Breast epithelium (tissue), 4 donors: ENCODE measurements at places on chromosomes 16 and 17.

- no peak for DNase-seq
- no peaks in the 10 kb centered on the region for H3K27me3 ChIP-seq
- no peak overlapping the region for H3K4me3 ChIP-seq
- H3K27ac ChIP-seq: no peak overlapping the region
Observed at GRCh38 chr17:55479903-55480302, 31.3 kb downstream of the SMIM36 start.

DNA sequence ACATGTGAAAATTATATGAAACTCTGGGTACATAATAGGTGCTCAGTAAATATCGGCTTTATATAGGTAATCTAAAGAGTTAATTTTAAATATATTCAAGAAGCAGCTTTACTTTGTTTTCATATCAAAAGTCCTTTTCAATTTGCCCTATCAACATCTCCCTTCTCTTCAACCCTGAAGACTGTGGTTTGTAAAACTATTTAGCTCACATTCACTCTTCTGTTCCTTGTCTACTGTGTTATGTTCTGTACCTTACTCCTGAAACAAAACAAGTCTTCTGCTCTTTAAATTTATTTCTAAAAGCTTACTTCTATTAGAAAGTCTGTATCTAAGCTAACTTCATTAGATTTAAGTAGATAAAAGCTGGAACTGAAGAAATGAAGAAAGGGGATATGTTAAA, 301.7 kb upstream of the PMFBP1 start:
- H3K27me3 ChIP-seq: no peaks in the 10 kb centered on the region
- no peak for DNase-seq
- no peak overlapping the region for H3K4me3 ChIP-seq
- H3K36me3 ChIP-seq: no peaks in the 10 kb centered on the region
- H3K4me1 ChIP-seq: no peaks in the 10 kb centered on the region

- no peak for DNase-seq
- H3K36me3 ChIP-seq: no peaks in the 10 kb centered on the region
- H3K27ac ChIP-seq: peak overlapping the region; percentile 45
- no peaks in the 10 kb centered on the region for H3K4me1 ChIP-seq
- no peaks in the 10 kb centered on the region for H3K27me3 ChIP-seq
Observed at GRCh38 chr17:13541032-13541480, 60.7 kb downstream of the HS3ST3A1 start.

GRCh38 chr17:9002606-9003354, 18.5 kb upstream of the NTN1 start:
- no peaks in the 10 kb centered on the region for H3K27me3 ChIP-seq
- H3K36me3 ChIP-seq: no peaks in the 10 kb centered on the region
- DNase-seq: no peak
- peak overlapping the region; percentile 72 for H3K4me3 ChIP-seq
- peaks cover 11% of the 10 kb centered on the region for H3K4me1 ChIP-seq
- H3K27ac ChIP-seq: no peak overlapping the region

GRCh38 chr16:88072571-88073001, 121.4 kb downstream of the BANP start:
- no peak overlapping the region for H3K4me3 ChIP-seq

GRCh38 chr17:58344791-58345157, 7.2 kb downstream of the SUPT4H1 start:
- no peaks in the 10 kb centered on the region for H3K4me1 ChIP-seq
- H3K27me3 ChIP-seq: no peaks in the 10 kb centered on the region
- no peak overlapping the region for H3K27ac ChIP-seq
- peaks cover 4% of the 10 kb centered on the region for H3K36me3 ChIP-seq
- H3K4me3 ChIP-seq: no peak overlapping the region

GRCh38 chr16:10501016-10501607, 79.3 kb downstream of the EMP2 start:
- H3K4me3 ChIP-seq: no peak overlapping the region
- H3K27me3 ChIP-seq: no peaks in the 10 kb centered on the region
- H3K27ac ChIP-seq: no peak overlapping the region
- no peaks in the 10 kb centered on the region for H3K36me3 ChIP-seq

DNA sequence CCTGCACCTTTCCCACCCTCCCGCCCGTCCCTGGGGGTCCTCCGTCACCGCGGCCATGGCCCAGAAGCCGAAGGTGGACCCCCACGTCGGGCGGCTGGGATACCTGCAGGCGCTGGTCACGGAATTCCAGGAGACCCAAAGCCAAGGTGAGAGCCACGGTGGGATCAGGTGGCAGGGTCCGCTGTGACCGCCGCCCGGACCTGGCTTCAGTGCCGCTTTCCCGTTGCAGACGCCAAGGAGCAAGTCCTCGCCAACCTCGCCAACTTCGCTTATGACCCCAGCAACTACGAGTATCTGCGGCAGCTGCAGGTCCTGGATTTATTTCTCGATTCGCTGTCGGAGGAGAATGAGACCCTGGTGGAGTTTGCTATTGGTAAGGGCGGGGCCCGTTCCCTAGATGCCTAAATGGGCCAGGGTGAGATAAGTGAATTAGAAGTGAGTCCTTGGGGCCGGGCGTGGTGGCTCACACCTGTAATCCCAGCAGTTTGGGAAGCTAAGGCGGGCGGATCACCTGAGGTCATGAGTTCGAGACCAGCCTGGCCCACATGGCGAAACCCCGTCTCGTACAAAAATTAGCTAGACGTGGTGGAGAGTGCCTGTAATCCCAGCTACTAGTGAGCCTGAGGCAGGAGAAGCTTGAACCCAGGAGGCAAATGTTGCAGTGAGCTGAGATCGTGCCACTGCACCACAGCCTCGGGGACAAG, 617 bp downstream of the ARMC7 start:
- no peaks in the 10 kb centered on the region for H3K4me1 ChIP-seq
- DNase-seq: no peak
- H3K4me3 ChIP-seq: peak overlapping the region; percentile 88
- peak overlapping the region; percentile 54 for H3K27ac ChIP-seq
- H3K36me3 ChIP-seq: no peaks in the 10 kb centered on the region

DNA sequence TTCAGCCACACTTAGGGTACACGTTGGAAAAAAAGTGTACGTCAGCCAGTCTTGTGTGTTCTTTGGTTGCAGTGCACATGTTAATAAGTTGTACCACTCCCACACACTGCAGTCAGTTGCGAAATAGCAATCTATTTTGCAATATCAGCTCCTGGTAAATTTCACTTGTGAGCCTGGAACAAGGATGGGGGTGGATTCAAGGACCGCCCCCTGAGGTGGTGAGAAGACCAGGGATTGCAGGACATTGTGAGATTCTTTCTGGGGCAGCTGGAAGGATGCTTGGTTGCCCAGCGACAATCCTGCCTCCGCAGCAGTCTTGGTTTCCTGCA, 78.6 kb upstream of the ZFHX3 start:
- H3K4me3 ChIP-seq: no peak overlapping the region
- H3K27ac ChIP-seq: peak overlapping the region; percentile 74
- DNase-seq: peak; percentile 39
- H3K4me1 ChIP-seq: no peaks in the 10 kb centered on the region
- no peaks in the 10 kb centered on the region for H3K36me3 ChIP-seq
- no peaks in the 10 kb centered on the region for H3K27me3 ChIP-seq

- no peaks in the 10 kb centered on the region for H3K27me3 ChIP-seq
- no peak overlapping the region for H3K27ac ChIP-seq
- H3K4me1 ChIP-seq: no peaks in the 10 kb centered on the region
- no peak overlapping the region for H3K4me3 ChIP-seq
Observed at GRCh38 chr16:58039829-58040495, 14.4 kb downstream of the MMP15 start.

- H3K4me3 ChIP-seq: peak overlapping the region; percentile 54
- H3K27me3 ChIP-seq: no peaks in the 10 kb centered on the region
- H3K36me3 ChIP-seq: no peaks in the 10 kb centered on the region
- no peak for DNase-seq
- peak overlapping the region; percentile 71 for H3K27ac ChIP-seq
Observed at GRCh38 chr16:83802135-83802534, 5.6 kb upstream of the HSBP1 start.

DNA sequence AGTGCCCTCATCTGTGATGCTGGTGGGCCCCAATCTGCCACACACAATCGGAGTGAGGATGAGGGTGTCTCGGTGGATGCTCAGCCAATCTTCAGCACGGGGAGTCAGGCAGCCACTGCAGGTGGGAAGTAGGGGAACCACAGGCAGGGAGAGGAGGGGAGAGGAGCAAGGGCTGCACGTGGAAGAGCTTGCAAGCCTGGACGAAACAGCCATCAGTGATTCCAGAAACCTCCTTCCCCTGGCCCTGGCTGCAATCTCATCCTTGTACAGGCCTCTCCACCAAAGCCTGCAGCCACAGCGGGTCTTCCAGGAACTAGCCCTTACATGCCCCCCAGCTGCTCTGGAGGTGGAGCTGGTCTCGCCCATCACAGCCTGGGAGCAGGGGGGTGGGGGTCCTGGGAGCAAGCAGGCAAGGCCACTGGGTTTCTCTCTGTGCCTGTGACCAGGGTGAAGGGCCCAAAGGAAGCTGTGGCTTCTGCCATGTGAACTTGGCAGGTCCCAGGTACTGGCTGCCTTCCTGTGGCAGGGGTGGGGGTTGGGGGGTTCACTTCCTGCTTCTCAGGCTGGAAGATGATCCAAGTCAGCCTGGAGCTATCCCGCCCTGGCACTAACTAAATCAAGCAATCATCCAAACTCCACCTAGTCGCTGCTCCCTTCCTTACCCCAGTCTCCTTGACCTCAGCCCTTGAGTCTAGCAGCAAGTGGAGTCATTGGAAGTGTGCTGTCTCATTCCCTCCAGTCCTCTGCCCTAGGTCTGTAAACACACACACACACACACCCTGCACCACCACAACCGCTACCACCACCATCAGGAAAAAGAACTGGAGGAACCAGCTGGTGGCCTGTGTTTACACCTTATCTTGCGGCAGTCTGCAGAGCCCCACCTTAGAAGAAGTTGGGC, 29.4 kb upstream of the MLKL start:
- peak; percentile 77 for DNase-seq
- H3K4me1 ChIP-seq: peaks cover 11% of the 10 kb centered on the region
- H3K4me3 ChIP-seq: no peak overlapping the region
- H3K36me3 ChIP-seq: no peaks in the 10 kb centered on the region

- H3K27me3 ChIP-seq: no peaks in the 10 kb centered on the region
- H3K4me3 ChIP-seq: no peak overlapping the region
- H3K27ac ChIP-seq: no peak overlapping the region
Observed at GRCh38 chr17:16466407-16466806, 25.6 kb downstream of the LRRC75A start.

DNA sequence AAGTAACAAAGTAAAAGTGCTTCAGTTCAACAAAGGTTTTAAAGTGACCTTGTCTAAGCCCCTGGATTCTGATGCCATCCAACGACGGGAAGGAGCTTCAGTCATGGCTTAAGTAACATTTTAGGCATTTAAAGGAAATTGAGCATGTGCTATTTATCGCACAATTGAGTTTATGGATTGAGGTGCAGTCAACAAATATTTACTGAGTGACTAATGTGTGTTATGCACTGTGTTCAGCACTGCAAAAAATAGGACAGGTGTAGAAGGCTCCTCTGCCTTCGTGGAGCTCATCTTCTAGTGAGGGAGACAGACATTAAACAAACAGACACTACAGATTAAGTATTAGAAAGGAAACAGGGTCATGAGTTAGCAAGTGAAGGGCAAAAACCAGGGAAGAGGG, 12.5 kb downstream of the TMIGD1 start:
- no peak overlapping the region for H3K4me3 ChIP-seq
- no peaks in the 10 kb centered on the region for H3K27me3 ChIP-seq
- H3K27ac ChIP-seq: no peak overlapping the region
- DNase-seq: no peak

- no peaks in the 10 kb centered on the region for H3K4me1 ChIP-seq
- DNase-seq: no peak
- H3K27ac ChIP-seq: no peak overlapping the region
- H3K36me3 ChIP-seq: no peaks in the 10 kb centered on the region
- no peak overlapping the region for H3K4me3 ChIP-seq
Observed at GRCh38 chr17:29559640-29560039, 7.2 kb downstream of the ABHD15 start.

DNA sequence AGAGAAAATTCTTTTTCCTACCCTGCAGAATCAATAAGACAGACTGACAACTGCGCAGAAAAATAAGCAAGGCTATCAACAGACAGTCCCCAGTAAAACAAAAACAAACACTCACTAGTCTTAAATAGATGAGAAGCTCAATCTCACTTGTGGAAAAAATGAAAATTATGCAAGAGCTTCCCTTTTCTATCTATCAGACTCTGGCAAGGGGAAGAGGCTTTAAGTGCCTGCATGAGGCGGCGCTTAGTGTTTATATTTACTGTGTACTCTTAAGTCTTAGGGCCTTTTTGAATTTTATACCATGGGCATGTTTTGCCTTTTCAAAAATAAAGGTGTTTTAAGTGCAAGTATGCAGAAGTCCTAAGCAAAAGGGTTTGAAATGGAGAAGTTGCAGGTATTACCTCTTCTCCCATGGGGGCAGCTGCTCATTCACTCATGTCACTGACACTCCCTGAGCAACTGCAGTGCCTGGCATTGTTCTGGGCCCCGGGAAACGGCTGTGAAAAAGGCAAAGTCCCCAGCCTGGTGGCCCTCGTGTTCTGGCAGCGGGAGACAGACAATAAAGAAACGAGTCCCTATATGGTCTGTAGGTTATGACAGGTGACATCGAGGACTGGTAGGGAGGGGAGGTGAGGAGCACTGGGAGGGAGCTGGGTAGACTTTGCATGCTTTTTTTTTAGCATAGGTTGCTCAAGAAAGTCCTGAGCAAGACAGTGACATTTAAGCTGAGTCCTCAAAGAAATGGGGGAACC, 35.2 kb downstream of the HSBP1 start:
- H3K36me3 ChIP-seq: no peaks in the 10 kb centered on the region
- no peaks in the 10 kb centered on the region for H3K27me3 ChIP-seq
- H3K27ac ChIP-seq: no peak overlapping the region
- no peak for DNase-seq
- H3K4me1 ChIP-seq: no peaks in the 10 kb centered on the region

GRCh38 chr16:50967827-50968612, 183.1 kb downstream of the SALL1 start:
- H3K27me3 ChIP-seq: no peaks in the 10 kb centered on the region
- no peak overlapping the region for H3K4me3 ChIP-seq
- DNase-seq: no peak
- H3K4me1 ChIP-seq: no peaks in the 10 kb centered on the region

DNA sequence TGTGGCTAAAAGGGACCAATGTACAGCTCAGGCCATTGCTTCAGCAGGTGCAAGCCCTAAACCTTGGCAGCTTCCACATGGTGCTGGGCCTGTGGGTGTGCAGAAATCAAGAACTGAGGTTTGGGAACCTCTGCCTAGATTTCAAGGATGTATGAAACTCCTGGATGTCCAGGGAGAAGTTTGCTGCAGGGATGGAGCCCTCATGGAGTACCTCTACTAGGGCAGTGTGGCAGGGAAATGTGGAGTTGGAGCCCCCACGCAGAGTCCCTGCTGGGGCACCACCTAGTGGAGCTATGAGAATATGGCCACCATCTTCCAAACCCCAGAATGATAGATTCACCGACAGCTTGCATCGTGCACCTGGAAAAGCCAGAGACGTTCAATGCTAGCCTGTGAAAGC, 13.0 kb downstream of the EFCAB5 start:
- no peak for DNase-seq
- H3K27ac ChIP-seq: no peak overlapping the region
- no peaks in the 10 kb centered on the region for H3K27me3 ChIP-seq

DNA sequence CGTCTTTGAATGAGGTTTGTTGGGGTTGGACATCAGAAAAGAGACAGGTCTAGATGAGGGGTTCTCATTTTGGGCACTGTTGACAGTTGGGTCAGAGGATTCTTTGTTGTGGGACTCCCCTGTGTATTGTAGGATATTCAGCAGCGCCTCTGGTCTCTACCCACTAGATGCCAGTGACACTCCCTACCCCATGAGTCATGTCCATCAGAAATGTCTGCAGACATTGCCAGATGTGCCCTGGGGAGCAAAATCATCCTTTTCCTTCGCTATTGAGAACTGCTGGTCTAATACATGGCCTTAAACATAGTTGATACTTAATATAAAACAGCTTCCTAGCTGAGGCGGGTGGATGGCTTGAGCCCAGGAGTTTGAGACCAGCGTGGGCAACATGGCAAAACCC, 3.1 kb downstream of the ABAT start:
- H3K27me3 ChIP-seq: no peaks in the 10 kb centered on the region
- no peaks in the 10 kb centered on the region for H3K36me3 ChIP-seq
- no peak for DNase-seq
- H3K27ac ChIP-seq: no peak overlapping the region
- H3K4me3 ChIP-seq: no peak overlapping the region
